Endothelial cell of coronary artery (primary cell): ENCODE measurements at places on chromosomes 5 and 9. TPM values are rescaled to one million over a fixed set of nuclear protein-coding genes. Genes with fewer than 3 reads are reported as not detected.

The NEUROG1 gene
- total RNA-seq: not detected in 2 replicates

The PRR16 gene
- 0.09 and 1.6 TPM in 2 replicates for total RNA-seq

The PAXX gene
- 14.8 and 18.4 TPM in 2 replicates for total RNA-seq

The IL33 gene
- total RNA-seq: 39.9 and 138 TPM in 2 replicates

The ROPN1L gene
- total RNA-seq: 0.28 and 0.45 TPM in 2 replicates

The SPATA31E1 gene
- total RNA-seq: not detected in 2 replicates

The NR5A1 gene
- total RNA-seq: not detected in 2 replicates

The CNTFR gene
- not detected in 2 replicates for total RNA-seq

The PIP5K1B gene
- under 0.01 TPM in 1 of 2 replicates, not detected in the other for total RNA-seq

The SLC36A2 gene
- not detected in 2 replicates for total RNA-seq

The FREM1 gene
- 0.09 and 0.18 TPM in 2 replicates for total RNA-seq
